GOT3 (cell line): ENCODE measurements at places on chromosomes 7 and 10.

GRCh38 chr10:100204370-100204769 lies 18.5 kb upstream of the ERLIN1 start:
- DNase-seq, result no peak

DNA sequence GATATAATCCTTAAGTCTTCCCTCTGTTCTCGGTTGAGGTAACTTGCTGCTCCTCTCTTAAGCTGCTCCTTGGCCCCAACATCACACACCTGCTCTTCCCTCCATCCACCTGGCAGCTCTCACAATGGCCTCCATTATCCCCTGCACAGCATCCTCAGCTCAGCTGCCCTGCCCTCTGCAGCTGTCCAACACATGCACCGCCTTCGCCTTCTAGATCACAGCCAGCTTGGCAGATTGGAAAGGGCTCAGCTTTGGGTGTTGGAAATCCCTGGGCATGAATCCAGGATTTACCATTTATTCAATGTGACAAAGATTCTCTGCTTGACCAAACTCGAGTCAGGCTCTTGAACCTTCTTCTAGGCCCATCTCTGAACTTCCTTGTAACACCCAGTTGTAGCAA lies 20.6 kb downstream of the RGR start:
- no peak for DNase-seq

DNA sequence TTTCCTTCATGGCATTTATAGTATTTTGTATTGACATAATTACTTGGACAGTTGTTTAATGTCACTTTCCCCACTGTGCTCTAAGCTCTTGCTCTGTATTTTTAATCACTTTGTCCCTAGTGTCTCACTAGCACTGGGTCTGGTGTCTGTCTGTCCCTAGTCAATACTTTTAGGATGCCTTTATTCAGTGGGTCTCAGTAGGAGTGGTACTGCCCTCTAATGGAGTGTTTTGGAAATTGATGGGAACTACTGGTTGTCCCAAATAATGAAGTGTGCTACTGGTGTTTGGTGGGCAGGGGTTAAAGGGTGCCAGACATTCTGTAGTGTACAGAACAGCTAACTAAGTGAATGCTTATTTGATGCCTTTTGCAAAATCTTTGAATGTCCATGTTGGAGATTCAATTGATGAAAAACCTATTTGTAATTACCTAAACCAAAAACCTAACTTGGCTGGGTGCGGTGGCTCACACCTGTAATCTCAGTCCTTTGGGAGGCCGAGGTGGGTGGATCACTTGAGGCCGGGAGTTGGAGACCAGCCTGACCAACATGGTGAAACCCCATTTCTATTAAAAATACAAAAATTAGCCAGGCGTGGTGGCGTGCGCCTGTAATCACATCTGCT lies 33.3 kb downstream of the CDK14 start:
- no peak for DNase-seq

DNA sequence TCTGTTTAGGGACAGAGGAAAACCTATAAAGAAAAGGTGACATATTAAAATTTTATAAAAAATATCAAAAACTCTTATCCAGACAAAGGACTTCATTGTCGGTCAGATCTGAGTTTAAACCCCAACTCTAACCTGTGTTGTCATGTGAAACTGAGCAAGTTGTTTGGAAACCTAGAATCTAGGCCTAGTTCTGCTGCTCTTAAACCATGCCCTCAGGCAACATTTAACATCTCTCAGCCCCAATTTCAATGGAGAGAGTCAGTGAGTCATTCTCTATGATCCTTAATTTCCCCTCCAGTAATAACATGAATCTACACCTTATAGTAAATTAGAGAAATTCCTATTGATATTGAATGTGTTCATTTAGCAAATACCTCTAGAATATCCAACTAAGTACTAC lies 192.3 kb downstream of the IMMP2L start:
- no peak for DNase-seq

DNA sequence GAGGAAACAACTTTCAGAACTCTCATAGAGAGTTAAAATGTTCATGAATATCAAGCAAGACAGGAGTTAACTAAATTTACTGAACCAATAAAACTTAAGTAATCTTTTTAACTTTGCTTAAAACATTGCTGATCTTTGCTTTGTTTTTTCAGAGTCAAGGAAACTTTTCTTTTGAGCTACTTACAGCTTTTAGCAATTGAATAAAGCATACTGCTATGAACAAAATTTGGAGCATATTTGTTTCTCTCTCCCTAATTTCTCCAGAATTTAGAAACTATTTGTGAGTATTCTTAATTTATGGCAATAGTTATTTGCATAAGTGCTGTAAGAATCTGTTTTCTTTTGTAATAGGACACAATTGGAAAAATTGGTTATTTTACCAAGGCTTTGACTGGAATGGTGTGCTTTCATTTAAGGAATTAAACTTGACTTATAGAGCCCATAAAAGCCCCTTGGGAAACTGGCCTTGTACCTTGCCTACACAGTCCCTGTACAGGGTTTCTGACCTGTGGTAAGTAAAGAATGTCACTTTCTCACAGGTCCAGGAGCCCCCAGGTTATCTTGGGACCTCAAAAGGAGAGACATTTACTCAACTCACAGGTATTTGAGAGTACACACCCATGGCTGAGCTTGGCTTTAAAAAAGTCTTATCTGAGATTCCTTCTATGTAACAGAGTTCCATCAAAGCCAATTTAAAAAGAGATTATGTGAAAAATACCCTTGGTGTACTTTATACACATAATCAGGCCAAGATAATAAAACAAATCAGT lies 23.3 kb upstream of the KIAA1549 start:
- no peak for DNase-seq
